ENCODE measurements at places on chromosomes 5 and 9. TPM values are rescaled to one million over a fixed set of nuclear protein-coding genes. Genes with fewer than 3 reads are reported as not detected.

The ORM2 gene
- total RNA-seq: not detected

- peak; percentile 45 for DNase-seq
These were observed 365.2 kb downstream of the GADD45G start for GRCh38 chr9:89969881-89970639.

The NRG2 gene
- total RNA-seq: 0.10 TPM

DNA sequence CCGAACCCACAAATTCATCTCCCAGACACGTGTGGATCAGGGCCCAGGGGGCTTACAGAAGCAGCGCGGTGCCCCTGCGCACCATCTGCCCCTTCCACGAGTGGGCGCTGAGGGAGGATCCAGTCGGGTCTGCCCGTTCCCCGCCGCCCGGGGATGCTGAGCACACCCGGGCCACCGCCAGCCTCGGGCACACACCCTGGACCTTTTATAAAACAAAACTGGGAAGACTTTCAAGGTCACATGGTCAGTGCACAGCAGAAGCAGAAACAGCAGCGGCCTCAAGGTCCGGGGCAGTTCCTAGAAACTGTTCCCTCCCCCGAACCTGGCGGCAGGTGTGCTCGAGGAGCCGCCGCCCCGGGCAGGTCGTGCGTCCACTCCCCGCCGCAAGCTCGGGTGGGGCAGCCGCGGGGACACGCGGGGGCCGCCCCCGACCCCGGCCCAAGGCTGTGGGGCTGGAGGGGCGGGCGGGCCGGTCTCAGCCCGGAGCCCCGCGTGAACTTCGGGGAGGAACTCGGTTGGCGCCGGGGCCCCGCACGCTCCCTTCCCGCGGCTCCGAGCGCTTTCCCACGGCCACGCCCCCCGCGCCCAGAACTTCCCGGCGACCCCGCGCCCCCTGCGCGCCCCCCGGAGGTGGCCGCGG, 633 bp upstream of the PPP1R26 start:
- DNase-seq: peak; percentile 78

GRCh38 chr5:96431376-96432187, 1.5 kb downstream of the PCSK1 start:
- DNase-seq: no peak

DNA sequence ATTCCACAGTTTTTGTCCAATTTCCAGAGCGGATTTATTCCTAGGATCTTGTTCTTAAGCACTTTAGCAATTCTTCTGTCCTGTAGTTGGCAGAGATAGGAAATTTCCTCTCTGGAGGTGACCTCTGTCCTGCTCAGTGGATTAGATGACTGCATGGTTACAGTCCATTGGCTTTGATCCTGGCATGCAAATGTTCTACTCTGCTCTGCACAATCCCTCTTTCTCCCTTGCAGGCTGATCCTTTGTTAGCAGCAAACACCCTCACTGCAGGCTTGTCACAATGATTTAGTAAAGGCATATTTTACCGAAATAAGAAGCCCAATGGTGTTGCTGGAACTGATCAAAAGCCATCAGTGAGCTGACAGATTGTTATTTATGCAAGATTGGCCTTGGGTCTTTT, 243.8 kb downstream of the COX7C start:
- no peak for DNase-seq

The ADAMTS19 gene
- total RNA-seq: 0.80 TPM

The PLEKHG4B gene
- 0.05 TPM for total RNA-seq

Data from colonic mucosa (tissue), 4 donors.